ENCODE measurements at places on chromosomes 16 and 17. TPM values are rescaled to one million over a fixed set of nuclear protein-coding genes. Genes with fewer than 3 reads are reported as not detected.
A peak's percentile ranks its signal among the peaks of the same experiment; 100 is the strongest.

DNA sequence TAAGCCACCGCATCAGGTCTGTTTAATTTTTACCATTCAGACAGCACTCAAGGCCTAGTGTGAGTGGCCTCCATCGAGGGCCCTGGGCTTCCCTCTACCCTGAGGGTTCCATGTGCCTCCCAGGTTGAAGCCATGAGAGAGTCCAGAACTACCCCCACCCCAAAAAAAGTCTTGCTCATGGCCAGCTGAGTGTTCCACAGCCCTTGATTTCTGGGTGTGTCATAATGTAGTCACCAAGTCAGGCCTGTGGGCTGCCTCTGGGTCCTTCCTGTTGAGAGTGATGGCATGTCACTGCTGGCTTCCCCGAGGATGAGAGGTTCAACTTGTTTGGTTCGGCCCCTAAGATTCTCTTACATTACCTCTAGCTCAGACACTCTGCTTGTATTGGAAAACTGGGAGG is 100.6 kb downstream of the PITPNC1 start:
- DNase-seq, result no peak

DNA sequence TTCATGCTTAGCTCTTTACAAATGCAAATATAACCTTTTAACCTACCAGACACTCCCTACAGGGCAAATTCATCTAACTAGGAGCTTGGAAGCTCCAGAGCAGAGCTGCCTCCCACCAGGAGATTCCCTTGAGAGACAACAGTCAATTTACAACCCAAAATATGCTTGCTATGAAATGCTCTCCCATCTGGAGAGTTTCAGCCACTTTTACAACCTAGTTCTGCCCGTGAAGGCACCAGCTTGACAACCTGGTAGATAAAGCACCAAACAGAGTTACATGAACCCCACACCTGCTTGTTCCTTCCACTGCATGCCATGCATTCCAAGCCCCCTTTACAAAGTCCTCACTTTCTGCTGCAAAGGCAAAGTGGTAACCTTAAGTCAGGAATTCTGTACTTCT is 215.3 kb upstream of the KIF2B start:
- DNase-seq, result no peak

DNA sequence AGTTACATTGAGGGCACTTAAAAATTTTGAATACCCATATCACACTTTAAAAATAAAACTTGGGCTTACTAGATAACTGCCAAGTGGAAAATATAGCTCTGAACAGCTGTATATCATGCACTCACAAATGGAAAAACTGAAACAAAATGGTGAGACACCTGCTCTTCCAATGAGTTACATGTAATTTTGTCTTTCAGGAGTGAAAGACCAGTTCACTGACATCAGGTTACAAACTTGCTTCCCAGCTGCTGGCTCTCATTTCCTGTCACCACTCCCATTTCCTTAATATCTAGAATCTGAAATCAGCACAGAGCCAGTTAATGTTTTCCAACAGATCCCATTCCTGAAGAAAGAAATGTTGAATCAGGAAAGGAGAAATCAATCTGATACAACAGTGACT is 10.8 kb downstream of the CSNK2A2 start:
- DNase-seq, result no peak

GRCh38 chr17:19877364-19877945 is 9.7 kb upstream of the ULK2 start:
- DNase-seq, result no peak

- no peak for DNase-seq
Observed at GRCh38 chr16:58614860-58615259, 14.8 kb downstream of the CNOT1 start.

GRCh38 chr17:56976941-56977608 is 856 bp upstream of the SCPEP1 start:
- no peak for DNase-seq

GRCh38 chr17:60391471-60392041 is 377 bp downstream of the USP32 start:
- peak; percentile 11 for DNase-seq

- DNase-seq, result no peak
Observed at GRCh38 chr16:24135624-24136565, 120.2 kb upstream of the CACNG3 start.

- no peak for DNase-seq
Observed at GRCh38 chr17:41785091-41785858, 1.2 kb downstream of the JUP start.

DNA sequence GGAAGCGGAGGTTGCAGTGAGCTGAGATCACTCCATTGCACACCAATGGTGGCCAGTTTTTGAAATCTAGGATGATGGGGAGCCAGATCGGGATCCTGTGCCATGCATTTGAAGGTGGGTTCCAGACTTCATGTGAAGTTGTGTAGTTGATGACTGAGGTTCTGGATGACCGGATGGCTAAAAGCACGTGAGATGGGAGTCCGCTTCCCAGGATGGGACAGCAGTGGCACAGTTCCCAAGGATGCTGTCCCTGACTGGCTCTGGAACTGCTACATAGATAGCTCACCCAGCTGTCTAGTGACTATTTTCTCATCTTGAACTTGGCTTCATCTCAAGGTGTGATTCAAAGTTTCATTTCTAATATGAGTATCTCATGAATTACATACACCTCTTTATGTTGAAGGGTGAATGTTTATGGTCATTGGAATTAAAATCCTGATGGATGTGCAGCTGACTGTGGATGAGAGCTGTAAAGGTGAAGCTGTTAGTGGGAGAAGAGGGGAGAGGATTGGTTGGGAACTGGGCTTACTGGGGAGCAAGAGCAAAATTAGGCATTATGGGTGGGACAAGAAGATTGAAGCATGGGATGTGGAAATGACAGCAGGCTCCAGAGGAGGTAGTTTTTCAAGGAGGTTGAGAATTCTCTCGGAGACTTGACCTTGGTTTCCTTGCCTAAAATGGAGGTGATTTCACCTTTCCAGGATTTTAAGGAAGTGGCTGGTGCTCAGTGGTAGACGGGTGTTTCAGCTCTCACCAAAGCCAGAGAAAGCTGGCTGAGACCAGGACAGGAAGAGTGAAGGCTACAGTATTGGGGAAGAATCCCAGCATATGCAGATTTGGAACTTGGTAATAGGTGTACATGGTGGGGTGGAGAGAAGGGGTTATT is 8.2 kb downstream of the TUFM start:
- DNase-seq, result no peak

SLC52A1 gene
- not detected for total RNA-seq

UTS2R gene
- total RNA-seq, result not detected

CASKIN1 gene
- total RNA-seq, result 0.58 TPM

TEX19 gene
- not detected for total RNA-seq

CACNG3 gene
- total RNA-seq, result not detected

GFAP gene
- 0.09 TPM for total RNA-seq
